ENCODE measurements at places on chromosomes 6 and 20.

DNA sequence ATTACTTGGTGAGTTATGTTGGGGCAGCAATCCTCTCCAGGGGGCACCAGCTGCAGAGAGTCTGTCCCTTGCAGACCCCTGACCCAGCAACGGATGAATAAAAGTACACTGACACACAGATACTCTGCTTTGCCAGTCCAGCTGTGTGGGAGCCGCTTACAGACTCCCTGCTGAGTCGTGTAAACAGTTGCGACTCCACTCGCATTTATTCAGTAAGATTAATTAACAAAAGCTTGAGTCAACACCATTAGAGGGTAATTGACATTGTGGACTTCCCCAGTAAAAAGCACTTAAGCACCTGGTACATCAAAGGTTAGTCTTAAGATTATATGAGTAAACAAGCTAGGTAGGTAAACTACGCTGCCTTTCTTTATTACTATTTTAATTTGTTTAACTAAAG is 92.0 kb upstream of the TMEM181 start:
- DNase-seq = no peak

GRCh38 chr6:25176466-25176865 is 102.7 kb upstream of the CARMIL1 start:
- no peak for DNase-seq

- DNase-seq = peak; percentile 36
These were observed 250.8 kb downstream of the LAMA2 start for GRCh38 chr6:129133770-129134192.

- no peak for DNase-seq
These were observed 3.6 kb upstream of the SLC17A4 start for GRCh38 chr6:25750906-25751305.

DNA sequence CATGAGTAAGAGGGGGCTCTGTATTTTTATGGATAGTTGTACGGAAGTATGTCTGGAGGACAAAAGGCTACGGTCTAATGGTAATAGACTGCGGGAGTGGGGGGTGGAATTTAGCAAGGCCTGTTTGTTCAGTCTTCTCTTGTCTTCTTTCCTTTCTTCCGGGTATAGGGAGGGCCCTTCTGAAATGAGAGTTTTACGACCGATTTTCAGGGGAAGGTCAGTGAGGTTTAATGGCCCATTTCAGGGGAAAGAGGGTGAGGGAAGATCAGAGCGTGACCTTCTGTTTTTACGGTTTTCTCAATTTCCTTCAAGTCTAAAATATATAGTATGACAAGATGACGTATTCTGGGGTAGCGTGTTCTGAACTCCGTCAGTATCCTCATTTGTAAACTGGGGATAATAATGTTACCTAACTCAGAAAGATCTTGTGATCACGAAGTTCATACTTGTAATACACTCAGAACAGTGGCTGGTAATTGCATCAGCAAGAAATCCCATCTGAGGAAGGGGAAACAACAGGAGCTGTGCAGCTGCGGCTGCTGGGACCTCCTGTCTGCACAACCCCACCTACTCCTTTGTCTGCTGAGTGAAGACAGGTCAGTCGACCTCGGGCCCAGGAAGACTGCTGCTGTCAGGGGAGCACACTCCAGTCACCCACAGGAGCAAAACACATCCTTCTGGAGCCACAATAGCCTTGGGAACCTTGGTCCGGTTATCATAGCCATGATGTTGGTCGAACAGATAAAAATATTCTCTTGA is 90.4 kb downstream of the MAP3K7 start:
- DNase-seq = no peak

GRCh38 chr6:136491251-136491650 is 59.0 kb downstream of the MAP7 start:
- DNase-seq = no peak

DNA sequence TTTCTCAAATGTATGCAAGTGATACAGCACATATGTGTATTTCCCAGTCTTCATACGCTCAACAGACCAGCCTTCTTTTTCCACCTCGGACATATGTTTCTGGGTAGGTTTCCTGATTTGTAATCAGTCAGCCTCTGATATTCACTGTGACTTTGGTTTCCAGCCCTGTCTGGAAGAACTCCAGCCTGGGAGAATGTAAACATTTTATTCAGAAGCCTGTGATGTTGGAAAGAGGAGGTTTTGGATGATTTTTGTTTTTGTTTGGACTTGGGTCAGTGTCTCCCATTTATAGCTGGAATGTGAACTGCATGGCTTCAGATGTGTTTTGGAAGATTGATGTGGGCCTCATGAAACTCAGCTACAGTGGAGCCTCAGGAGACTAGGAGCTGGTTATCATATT is 172.2 kb upstream of the CENPW start:
- DNase-seq = no peak

DNA sequence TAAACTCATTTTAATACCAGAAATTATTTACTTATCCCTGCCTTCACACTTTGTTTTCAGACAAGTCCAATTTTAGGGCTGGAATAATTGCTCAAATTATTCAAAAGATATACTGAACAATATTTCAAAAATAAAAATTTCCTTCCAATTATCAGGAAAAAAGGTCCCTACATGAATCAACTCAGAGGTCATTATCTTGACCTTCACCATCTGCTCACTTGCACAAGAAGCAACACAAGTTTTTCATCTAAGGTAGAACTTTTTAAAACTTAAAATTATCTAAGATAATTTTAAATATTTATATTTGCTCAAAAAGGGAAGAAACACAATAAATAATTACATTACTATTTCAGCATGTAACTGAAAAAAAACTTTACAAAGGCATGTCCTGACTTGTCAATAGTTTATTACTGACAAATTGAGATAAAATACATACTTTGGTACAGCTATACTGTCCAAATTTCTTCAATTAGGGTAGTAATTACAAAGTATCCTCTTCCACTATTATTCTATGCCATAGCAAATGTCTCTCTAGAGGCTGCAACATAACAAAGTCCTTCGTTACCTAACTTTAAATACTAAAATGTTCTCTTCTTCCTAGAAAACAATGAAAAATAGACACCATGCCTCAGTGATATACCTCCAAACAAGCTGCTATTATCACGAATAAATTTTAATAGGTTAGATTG is 2.4 kb downstream of the CEP85L start:
- no peak for DNase-seq

GRCh38 chr20:49306903-49307620 is 29.2 kb upstream of the ZNFX1 start:
- DNase-seq = no peak

- DNase-seq = peak; percentile 69
These were observed 59.0 kb upstream of the EEF1A1 start for GRCh38 chr6:73579851-73580246.

DNA sequence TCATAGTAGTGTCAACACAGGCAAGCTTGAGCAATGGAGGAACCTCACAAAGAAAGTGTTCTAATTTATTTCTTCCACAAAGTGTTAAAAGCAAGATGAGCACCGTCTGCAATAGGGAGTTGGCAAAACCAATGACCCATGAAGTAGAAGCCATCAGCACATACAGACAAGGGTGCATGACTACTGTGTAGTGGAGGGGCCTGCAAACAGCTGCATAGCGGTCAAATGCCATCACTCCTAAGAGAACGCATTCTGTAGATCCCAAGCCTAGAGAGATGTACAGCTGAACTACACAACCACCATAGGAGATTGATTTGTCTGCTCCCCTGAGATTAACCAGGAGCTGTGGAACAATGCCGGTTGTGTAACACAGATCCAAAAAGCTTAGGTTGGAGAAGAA is 26.8 kb upstream of the ZNF165 start:
- DNase-seq = no peak

DNA sequence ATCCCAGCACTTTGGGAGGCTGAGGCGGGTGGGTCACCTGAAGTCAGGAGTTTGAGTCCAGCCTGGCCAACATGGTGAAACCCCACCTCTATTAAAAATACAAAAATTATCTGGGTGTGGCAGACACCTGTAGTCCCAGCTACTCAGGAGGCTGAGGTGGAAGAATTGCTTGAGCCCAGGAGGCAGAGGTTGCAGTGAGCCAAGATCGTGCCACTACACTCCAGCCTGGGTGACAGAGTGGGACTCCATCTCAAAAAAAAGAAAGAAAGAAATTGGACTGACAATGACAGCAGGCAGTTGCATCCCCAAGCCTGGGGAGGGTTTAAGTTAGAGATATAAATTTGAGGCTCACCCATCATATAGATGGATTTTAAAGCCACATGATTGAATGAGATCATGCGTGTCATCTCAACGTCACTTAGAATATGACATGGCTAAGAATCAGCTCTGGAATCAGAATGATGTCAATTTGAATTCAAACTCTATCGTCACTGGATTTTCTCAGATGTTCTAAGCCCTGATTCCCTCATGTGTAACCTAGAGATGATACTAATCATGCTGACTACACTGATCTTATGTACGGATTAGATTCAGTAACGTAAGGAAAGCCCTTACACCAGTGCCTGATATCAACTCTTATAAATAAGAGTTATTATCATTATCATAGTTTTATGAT is 534.0 kb upstream of the JARID2 start:
- DNase-seq = no peak

DNA sequence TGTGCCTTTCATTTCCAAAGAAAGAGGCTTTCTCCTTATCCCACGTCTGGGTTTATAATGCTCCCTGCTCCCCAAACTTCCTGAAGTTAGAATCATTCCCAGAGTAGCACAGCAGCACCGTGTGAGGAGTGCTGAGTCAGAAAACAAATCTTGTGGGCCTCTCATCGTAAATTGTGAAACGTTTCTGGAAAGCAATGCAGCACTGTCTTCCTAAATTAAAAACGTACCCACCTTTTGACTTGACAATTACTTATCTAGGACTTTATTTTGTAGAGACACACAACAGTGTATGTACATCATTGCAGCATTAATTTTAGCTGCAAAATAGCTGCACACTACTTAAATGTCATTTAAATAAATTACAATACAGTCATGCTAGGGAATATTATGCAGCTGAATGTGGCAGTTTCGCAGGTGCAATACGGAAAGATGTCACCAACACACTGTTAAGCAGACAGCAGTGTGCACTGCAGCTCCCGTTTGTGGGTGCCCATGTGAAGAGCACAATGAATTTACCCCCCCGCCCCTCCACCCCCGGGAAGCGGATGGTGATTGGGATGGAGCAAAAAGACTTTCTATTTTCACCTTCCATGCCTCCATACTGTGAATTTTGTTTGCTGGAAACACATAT is 30.8 kb downstream of the RRBP1 start:
- DNase-seq = no peak

- no peak for DNase-seq
These were observed 94.1 kb downstream of the CDH26 start for GRCh38 chr20:60052322-60052721.

DNA sequence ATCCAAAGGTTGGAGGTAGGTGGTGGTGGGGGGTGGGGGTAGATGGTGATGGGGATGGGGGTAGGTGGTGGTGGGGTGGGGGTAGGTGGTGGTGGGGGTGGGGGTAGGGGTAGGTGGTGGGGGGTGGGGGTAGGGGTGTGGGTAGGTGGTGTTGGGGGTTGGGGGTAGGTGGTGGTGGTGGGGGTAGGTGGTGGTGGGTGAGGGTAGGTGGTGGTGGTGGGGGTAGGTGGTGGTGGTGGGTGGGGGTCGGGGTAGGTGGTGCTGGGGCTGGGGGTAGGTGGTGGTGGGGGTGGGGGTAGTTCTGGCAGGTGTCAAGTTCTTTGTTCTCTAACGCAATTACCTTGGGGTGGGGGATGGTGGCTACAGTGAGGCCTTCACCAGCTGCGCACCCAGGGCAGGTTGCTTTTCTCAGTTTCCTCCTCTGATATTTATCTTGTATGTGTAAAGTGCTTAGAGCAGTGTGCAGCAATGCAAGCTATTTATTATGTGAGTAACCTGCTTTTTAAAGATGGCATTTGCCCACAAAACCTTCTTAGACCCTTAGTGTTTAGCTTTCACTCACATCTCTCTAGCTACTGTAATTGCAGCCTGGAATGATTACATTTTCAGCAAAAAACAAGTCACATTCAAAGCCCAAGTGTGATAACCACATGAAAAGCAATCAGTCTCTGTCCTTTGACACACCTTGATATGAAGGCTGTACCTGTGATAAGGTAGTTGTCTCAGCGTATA is 8.2 kb upstream of the CCDC167 start:
- DNase-seq = no peak

GRCh38 chr20:31989030-31989645 is 21.1 kb upstream of the CCM2L start:
- no peak for DNase-seq

DNA sequence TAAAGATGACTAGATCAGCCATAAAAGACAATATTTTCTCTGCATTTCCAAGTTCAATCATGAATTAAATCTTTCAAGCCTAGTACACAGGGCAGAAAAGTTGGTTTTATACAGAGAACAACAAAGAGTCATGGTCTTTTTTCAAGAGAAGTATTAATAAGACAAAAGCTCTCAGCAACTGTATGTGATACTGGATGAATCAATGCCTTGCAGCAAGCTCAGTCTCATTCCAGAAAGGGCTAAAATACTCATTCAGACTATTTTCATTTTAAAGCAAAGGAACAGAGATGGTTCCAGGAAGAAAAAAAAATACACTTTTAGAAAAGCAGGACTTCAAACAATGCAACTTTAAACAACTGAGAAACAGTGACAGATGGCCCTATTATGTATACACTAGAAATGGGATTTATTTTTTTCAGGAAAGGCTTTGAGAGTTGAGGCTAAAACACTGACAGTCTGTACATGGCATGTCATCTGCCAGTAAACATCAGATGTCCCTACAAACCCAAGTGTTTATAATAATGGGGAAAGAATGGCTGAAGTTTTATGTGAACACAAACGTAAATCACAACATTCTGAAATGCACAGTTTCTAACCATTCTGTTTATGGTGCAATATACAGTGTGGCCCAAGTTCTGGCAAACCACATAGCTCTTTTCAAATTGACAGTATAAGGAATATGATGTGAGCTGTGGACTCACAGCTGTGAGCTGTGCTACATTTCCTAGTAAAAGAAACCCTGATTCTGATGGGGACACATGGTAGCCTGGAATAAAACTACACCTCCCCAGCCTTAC is 114.3 kb upstream of the DST start:
- DNase-seq = peak; percentile 65

- DNase-seq = no peak
These were observed 82.3 kb upstream of the PTPRT start for GRCh38 chr20:43271980-43272379.

- DNase-seq = no peak
These were observed 160.9 kb upstream of the SPTLC3 start for GRCh38 chr20:12847872-12848271.

GRCh38 chr20:1003920-1004697 is 2.0 kb upstream of the RSPO4 start:
- DNase-seq = peak; percentile 6

GRCh38 chr6:78908621-78909020 is 41.3 kb downstream of the IRAK1BP1 start:
- DNase-seq = no peak

DNA sequence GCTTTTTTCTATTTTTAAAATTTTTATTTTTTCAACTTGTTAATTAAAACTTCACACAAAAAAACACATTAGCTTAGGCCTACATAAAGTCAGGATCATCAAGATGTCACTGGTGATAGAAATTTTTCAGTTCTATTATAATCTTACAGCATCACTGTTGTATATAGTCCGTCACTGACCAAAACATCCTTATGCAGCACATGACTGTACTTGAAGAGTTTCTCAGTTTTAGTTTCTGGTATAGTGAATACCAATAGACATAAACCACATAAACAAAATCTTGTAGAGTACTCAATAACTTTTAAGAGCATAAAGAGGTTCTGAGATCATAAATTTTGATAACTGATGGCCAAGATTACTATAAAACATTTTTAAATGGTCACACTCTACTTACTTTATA is 71.8 kb downstream of the ASCC3 start:
- no peak for DNase-seq

GRCh38 chr20:14550655-14551054 is 213.2 kb upstream of the FLRT3 start:
- DNase-seq = no peak

GRCh38 chr6:128403618-128404444 is 116.6 kb downstream of the PTPRK start:
- no peak for DNase-seq
